ENCODE measurements at places on chromosomes 5 and 9.

GRCh38 chr9:128091571-128091970 lies 23.5 kb downstream of the SLC25A25 start:
- no peak for DNase-seq

DNA sequence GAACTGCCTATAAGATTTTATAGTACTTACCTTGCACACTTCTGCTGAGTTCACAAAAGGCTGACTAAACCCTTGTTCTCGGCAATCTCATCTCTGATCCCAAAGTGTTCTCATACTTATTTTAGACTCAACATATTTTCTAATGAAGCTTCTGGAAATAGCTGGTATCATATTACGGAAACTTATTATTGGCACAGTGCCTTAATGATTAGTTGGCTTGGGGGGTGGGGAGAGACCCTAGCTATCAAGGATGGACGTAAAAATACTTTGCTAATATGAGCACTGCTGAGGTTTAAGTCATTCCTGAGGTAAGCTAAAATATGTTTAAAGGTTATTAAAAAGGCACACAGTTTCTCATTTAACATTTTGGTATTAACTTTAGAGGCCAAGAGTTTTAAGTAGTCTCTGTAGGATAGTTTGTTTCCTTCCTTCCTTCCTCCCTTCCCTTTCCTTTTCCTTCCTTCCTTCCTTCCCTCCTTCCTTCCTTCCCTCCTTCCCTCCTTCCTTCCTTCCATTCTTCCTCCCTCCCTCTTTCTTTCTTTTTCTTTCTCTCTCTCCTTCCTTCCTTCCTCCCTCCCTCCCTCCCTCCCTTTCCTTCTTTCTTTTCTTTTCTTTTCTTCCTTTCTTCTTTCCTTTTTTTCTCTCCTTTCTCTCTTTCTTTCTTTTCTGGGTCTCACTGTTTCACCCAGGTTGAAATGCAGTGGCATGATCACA lies 31.5 kb downstream of the ZSWIM6 start:
- DNase-seq: no peak

- no peak for DNase-seq
Measured at GRCh38 chr5:123874600-123875201, 362.7 kb downstream of the CSNK1G3 start.

- no peak for DNase-seq
Measured at GRCh38 chr5:3127423-3127911, 376.0 kb upstream of the IRX2 start.

Data from GM19239 (cell line).